CD4-positive, alpha-beta T cell treated with Interleukin-12 subunit alpha and Interleukin-12 subunit beta, for 1 hour (primary cell): ENCODE measurements at places on chromosomes 2 and 18.

- peak; percentile 69 for DNase-seq
These were observed 19.0 kb downstream of the TPGS2 start for GRCh38 chr18:36809590-36810381.

GRCh38 chr2:121427187-121427689 lies 103.4 kb upstream of the RNU4ATAC start:
- no peak for DNase-seq

- no peak for DNase-seq
These were observed 19.5 kb upstream of the MRO start for GRCh38 chr18:50839341-50839740.

DNA sequence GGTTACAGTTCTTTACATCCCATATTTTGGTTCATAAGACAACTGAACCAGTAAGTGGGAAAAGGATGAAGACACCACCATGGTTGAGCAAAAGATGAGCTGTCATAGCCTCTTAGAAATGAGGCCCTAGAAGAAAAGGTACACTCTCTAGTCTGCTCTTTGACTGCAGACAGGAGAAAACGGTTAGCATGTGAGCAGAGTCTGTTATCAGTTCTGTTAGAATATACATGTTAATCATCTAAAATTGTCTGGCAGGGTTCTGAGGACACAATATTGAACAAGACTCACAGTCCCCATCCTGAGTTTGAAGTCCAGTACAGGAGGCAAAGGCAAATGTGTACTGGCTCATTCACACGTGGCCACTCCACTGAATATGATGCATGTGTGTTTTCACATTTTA lies 78.1 kb downstream of the MBOAT2 start:
- no peak for DNase-seq

GRCh38 chr2:44167311-44167907 lies 1.3 kb upstream of the PPM1B start:
- no peak for DNase-seq

- DNase-seq, result no peak
These were observed 568.1 kb upstream of the LINC00305 start for GRCh38 chr18:64717026-64717425.

DNA sequence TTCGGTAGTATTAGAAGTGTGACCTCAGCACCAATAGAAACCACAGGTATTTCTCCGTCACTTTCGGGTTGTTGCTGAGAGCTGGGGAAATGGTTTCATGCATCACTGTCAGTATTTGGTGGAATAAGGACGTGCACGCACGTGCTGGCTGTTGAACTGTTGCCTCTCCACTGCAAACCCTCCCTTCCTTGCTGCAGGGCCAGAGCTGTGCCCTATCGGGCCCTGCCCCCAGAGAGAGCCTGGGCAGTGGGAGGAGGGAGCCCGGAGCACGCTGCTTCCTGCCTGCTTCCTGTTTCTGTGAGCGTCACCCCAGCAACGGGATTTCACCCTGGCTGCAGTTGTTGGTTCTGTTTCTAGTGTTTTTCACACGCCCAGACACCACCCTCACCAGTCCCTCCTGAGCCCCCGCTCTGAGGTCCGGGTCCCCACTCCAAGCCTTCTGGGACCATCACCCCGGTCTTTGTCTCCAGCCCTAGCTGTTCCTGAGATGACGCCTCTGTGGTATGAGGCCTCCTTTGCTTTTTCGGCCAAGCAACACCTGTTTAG lies 47.4 kb downstream of the LRRFIP1 start:
- DNase-seq, result peak; percentile 96

- no peak for DNase-seq
These were observed 29.6 kb downstream of the DOK1 start for GRCh38 chr2:74584088-74584645.

DNA sequence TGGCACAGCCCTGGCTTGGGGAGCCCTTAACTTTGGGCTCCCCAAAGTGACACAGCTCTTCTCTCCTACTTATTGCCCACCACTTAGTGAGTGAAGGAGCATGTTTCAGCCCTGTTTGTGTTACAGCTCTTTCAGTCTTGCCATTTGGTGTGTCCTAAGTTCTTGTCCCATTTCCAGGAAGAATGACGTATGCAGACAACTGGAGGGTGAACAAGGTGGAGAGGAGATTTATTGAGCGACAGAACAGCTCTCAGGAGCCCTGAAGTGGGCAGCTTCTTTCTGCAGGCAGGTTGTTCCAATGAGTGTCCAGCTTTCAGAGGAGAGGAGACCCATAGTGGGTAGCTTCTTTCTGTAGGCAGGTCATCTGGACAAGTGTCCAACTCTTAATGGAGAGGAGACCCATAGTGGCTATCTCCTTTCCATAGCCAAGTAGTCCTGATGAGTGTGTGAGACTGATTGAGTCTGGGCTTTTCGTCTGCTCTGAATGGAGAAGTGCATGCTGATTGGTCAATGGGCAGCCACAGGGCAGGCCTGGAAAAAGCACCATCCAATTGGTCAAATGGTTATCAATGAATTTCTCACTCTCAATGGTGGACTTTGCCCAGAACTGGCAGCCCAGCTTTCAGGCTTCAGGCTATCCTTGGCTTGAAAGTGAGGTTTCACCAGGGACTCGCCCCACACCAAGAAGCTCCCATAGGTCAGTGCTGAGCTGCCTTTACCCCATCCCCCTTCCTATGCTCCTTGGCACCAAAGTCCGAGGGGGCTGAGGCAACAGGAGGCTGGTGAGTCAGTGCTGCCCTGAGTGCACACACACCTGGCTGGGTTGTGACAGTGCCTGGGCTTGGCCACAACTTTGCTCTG lies 688.2 kb downstream of the NYAP2 start:
- no peak for DNase-seq

DNA sequence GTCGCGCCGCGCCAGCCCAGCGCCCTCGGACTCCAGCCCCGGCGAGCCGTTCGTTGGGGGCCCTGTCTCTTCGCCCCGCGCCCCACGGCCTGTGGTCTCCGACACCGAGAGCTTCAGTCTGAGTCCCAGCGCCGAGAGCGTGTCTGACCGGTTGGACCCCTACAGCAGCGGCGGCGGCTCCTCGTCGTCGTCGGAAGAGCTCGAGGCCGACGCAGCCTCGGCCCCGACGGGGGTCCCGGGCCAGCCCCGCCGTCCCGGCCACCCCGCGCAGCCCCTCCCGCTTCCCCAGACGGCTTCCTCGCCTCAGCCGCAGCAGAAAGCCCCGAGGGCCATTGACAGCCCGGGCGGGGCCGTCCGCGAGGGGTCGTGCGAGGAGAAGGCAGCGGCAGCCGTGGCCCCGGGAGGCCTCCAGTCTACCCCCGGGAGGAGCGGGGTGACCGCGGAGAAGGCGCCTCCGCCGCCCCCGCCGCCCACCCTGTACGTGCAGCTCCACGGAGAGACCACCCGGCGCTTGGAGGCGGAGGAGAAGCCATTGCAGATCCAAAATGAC lies 1.4 kb downstream of the PHLPP1 start:
- peak; percentile 58 for DNase-seq

DNA sequence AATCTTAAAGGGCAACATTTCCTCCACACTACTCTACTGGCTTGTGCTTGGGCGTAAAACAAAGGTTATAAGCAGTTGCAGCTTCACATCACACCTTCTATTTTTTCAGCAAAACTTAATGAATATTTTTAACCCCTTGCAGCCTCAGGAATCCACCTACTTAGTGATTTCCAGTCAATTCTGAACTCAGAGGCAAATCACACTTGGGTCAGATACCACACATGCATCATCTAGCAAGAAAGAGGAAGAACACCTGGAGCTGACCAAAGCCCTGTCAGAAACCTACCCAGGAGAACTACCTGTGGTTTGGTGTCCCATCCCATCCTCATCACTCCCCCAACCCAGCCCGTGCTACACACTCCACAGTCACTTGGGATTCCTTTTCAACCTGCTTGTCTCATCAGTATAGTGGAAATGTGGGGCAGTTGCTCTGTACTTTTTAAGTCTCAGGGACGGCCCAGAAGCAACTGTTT lies 25.5 kb downstream of the PIAS2 start:
- DNase-seq, result no peak

DNA sequence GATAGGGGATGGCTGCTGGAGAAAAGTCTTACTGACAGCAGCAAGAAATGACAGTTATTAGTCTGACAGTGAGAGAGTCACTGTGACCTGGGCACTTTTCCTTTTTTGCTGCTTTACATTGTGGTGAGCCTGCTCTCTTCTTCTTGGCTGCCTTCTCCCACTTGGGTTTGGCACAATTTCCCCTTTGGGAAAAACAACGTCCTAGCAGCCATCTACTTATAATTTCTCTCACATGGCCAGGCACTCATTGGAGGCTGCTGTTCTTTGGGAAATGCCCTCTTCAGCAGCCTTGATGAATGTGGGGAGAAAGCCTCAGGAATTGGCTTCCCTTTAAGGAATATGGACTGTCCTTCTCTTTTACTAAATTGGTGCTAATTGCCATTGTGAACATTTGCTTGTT lies 60.4 kb upstream of the SLC1A4 start:
- DNase-seq, result no peak

- no peak for DNase-seq
These were observed 198.7 kb downstream of the CYP26B1 start for GRCh38 chr2:71948781-71949536.

DNA sequence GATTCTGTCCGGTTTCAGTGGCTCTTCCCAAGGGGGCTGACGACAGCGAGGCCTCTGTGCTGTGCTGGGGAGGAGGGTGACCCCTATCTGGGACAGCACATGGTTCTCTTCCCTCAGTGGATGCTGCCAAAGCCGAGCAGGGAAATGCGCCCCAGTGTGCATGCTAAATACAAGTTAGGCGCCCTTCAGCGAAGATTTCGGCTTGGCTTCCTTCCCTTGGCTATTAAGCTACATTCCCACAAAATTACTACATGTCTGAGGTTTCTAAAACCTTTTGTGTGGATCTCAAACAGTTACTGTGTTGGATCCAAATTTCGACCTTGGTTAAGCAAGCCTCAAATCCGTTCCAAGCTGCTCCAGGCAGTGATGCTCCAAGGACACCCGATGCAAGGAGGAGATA lies 440.3 kb downstream of the NRXN1 start:
- DNase-seq, result no peak
